ENCODE measurements at places on chromosomes 5 and 9.

DNA sequence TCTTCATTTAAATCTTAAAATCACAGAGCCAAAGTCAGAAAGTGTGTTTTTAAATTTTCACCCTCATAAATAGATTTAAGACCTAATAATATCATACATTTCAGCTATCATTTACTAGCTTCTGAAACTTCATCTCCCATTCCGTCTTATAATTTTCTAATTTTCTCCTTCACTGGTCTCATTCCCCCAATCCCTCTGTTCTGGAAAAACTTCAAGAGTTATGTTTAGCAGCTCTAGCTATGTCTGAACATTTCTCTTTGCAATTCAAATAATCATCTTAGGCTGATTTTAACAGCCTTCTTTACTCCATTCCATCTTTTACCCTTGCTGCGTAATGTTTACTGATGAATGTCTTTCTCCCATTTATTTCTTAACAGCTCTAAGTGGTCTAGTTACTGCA lies 192.4 kb downstream of the SLF1 start:
- no peak for DNase-seq

GRCh38 chr5:65808251-65808741 lies 86.3 kb downstream of the NLN start:
- no peak for DNase-seq

GRCh38 chr9:93669116-93669957 lies 93.0 kb downstream of the PHF2 start:
- DNase-seq = no peak

- no peak for DNase-seq
Measured at GRCh38 chr9:125761676-125762450, 14.7 kb downstream of the PBX3 start.

DNA sequence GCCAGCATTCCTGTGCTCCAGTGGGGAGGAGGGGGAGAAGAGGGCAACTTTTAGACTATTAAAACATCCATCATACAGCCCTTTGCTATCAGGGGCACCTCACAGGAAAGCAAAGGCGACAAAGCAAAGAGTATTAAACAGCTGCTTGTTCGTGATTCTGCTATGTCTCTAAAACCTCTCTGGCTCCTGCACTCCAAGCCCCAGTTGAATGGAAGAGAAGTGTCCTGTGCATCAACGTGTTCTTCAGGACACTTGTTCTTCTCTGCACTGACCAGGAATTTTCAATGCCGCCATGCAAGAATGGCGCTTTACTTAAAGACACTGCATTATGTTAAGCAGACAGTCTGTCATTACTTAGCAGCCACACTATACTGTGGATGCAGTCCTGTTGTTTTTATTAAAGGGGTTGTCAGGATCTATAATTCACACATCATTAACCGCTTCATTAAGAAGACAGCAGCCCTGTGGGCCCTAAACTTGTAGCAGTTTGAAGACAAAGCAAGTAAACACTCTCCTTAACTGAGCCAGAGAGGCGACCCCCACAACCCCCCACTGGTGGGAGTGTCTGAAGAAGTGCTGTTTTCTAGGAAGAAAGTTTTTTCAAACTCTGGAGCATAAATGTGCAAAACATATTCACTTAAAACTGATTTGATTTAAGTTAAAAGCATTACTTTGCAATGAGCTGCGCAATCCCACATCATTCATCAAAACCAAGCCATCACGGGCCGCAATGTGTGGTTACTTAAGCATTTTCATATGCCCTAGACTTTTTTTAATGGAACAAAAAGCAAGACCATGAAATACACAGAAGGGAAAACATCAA lies 164.5 kb downstream of the ZNF608 start:
- DNase-seq = no peak

- DNase-seq = no peak
Measured at GRCh38 chr5:11385251-11385900, 518.9 kb downstream of the CTNND2 start.

- DNase-seq = no peak
Measured at GRCh38 chr5:88823201-88823600, 59.8 kb downstream of the MEF2C start.

- no peak for DNase-seq
Measured at GRCh38 chr5:88438006-88438405, 169.4 kb upstream of the TMEM161B start.

DNA sequence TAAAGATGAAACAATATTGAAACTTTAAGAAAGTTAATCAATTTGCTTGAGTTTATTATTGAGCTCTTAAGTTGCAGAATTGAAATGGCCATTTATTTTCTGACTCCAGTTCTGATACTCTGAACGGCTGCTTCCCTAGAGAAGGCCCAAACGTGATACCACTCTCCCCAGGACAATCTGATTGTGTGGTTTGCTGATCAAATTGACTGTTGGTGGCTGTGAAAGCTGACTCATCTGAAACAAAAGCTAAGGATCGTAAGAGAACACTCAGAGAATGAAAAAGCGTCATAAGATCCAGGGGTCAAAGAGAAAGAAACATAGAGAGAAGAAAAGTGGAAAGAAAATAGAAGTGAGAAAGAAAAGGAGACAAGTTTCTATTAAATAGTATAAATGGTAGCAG lies 147.2 kb downstream of the IZUMO3 start:
- no peak for DNase-seq

DNA sequence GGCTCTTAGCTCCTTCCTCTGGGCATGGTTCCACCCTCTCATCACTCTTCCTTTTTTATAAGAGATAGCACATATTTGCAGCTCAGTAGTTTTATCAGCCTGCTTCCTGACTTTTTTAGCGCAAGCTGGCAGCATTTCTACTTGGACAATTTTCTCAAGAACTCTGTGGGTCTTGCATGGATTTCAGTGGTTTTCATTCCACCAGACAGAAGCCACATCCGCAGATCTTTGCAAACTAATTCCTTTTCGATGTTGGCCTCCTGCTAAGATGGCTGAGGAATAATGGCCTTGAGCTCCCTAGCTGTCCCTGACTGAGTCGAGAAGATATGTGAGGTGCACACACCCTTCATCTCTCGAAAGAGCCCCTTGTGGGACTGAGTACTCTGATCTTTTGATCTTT lies 49.5 kb downstream of the GALNT12 start:
- no peak for DNase-seq

All from COR-L47 (cell line).